ENCODE measurements at places on chromosomes 2 and 18.

DNA sequence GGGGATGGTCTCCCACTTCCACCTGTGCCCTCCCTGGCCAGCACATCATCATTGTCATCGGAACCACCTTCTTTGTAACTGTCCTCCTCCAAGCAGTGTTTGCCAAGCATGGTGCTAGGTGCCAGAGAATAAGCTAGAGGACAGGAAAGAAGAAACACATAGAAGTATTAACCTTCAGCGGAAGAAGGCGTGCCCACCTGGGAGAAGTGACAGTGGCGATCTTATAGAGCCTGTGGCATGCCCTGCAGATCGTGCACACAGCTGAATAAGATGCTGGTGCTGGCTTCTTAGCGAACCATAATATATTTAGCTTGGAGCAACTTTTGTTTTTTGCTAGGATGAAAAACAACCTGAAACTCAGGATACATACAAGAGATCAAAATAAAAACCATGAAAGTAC is 148.0 kb downstream of the FAM210A start:
- DNase-seq, result no peak

DNA sequence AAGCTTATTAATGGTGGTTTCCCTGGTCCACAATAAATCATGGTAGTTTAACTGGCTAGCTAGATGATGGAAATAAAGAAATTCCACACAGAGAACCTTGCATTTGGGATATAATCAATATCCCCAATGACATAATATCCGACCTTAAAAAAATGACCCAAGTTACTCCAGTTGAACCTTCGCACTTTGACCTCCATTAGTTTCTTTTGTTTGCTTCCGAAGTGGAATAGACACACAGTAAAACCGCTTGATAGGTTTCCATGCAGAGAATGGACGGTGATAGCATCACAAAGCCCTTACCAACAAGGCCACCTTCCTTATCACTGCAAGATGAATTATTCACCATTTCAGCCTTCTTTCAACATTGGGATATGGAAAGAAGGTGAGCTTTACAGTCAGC is 1966.1 kb upstream of the CELF4 start:
- DNase-seq, result no peak

GRCh38 chr18:21853775-21854552 is 113.4 kb downstream of the MIB1 start:
- DNase-seq, result no peak

GRCh38 chr2:233381638-233381995 is 27.3 kb downstream of the DGKD start:
- no peak for DNase-seq

GRCh38 chr2:197176522-197176921 is 134.1 kb downstream of the ANKRD44 start:
- DNase-seq, result no peak
